ENCODE measurements at places on chromosomes 4 and X.

- DNase-seq = no peak
These were observed 96.2 kb upstream of the APOOL start for GRCh38 chrX:84907324-84907968.

DNA sequence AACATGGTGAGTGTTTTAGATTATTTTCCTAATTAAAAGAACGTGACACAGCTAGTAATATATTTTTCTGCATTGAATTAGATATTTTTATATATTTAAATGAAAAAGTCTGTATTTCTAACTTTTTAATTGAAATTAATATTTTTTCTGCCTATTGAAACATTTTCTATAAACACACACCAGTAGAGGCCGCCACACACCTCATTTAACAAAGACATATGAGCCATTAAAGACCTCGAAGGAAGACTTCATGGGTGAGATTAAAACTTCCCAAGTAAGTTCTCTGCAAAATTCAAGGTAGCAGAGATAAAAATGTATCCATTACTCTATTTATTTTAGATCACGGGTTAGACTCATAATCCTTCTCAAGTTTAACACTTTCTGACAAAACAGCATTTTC lies 8.3 kb downstream of the SLITRK2 start:
- DNase-seq = no peak

DNA sequence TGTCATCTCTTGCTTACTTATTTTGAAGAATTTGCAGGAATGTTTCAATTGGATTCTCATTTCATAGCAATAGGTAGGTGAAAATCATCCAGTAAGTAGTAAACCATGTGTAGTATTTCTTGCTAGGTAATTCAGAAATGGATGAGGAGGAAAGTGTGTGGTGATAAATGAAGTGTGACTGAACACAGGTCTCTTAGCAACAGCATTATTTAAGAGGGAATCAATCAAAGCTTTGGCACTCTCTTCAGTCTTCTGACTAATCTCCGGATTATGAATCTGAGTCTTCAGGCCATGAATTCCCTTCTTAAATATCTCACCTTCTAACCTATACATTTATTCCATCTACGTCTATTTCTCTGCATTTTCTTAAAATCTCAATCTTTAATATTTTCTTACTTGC lies 55.8 kb upstream of the ARHGAP24 start:
- no peak for DNase-seq

DNA sequence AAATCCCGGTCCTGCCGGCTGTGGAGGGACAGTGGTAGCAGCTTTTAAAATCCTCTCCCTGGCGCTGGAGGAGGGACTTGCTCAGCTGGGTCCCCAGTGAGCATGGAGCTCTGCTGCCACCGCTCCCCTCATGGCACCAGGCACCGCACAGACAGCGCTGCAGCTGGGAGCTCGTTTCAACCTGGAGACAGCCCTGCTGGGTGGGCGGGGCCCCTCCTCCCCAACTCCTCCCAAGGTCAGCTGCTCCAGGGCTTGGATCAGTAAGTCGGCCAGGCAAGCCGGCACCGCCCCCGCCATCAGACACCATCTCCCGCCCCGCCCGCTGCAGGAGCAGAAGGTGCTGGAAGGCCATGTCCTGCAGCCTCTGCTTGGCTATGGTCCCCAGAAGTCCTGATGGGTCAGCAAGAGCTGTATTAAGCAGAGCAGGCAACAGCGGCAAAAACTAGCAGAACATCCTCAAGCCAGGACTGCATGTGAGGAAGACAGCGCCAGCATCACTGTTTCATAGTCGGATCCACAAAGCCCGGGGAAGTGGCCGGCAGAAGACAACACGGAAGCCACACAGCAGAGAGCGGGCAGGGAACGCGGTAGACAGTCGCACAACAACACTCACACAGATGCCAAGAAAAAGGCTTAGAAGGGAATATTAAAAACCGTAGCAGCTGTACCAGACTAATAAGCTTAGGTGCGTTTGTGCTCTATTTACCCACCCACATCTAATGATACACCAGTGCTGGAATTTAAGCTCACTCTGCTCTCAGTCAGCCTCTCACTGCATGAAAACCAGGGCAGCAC lies 16.2 kb downstream of the ZFYVE28 start:
- DNase-seq = peak; percentile 22

DNA sequence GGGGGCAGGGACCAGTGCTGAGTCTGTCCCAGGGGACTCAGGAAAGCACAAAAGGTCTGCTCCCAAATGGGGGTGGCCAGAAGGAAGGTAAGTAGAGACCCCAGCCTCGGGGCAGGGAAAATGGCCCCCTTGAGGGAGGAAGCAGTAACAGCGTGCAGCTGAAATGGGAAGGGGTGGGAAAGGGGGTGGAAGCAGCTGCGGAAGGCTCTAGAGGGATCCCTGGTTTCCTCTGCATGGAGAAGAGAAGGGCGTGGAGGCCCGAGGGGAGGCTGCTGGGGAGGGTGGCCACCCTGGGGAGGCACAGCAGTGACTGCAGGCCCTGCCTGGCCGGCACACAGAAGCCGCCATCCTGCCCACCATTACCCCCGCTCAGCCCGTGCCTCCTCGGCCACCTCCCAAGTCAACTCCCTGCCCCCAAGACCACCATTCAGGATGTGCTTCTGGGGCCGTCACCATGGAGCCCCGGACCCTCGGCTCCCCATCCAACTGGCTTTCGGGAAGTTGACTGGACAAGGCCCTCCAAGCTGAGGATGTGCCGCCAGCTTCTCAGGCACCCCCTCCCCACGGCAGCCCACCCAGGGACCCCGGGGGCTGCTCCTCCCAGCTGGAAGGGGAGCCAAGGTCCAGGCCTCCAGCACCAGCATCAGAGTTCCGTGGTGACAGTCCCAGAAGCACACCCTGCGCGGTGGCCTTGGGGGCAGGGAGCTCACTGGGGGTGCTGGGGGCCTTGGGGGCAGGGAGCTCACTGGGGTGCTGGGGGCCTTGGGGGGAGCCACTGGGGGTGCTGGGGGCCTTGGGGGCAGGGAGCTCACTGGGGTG lies 23.6 kb downstream of the CFAP99 start:
- no peak for DNase-seq

- peak; percentile 7 for DNase-seq
These were observed 9.5 kb downstream of the UBQLN2 start for GRCh38 chrX:56572975-56573374.
